ENCODE measurements at places on chromosomes 12 and 14. TPM values are rescaled to one million over a fixed set of nuclear protein-coding genes. Genes with fewer than 3 reads are reported as not detected.

The PPP1R13B gene
- total RNA-seq, result 10.8 TPM

The CTSG gene
- not detected for total RNA-seq

The MMP17 gene
- total RNA-seq, result 9.9 TPM

The OR6C76 gene
- not detected for total RNA-seq

The PTHLH gene
- total RNA-seq, result 43.7 TPM

The NINJ2 gene
- 0.36 TPM for total RNA-seq

The SERPINA3 gene
- total RNA-seq, result 234 TPM

The GMPR2 gene
- total RNA-seq, result 72.0 TPM

The DNAH10 gene
- total RNA-seq, result under 0.01 TPM

The TRHDE gene
- under 0.01 TPM for total RNA-seq

The PLBD2 gene
- total RNA-seq, result 37.7 TPM

The ARHGEF40 gene
- total RNA-seq, result 4.1 TPM

All from nasal cavity respiratory epithelium epithelial cell of viscerocranial mucosa (primary cell).